Activated CD4-positive, alpha-beta T cell treated with anti-CD3 and anti-CD28 coated beads, Interleukin-2, amount 10 ng/mL, durations not matched to agents 7 days and 5 days (primary cell): ENCODE measurements at places on chromosomes 2 and 18.

DNA sequence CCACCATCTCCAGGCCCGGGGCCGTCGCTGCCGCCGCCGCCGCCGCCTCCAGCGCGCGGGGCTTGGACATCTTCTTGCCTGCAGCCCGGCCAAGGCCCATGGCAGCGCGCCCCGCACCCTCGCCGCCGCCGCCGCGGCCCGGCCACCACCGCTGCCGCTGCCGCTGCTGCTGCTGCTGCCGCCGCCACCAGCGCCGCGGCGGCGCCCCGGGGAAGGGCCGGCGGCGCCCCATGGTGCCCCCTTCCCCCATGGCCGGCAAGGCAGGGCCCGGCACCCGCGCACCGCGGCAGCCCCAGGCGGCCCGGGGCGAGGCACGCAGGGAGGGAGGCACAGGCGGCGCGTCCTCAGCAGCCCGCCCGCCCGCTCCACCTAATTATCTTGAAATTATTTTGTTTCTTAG, 3057.4 kb downstream of the RPIA start:
- DNase-seq, result no peak

- DNase-seq, result peak; percentile 88
Observed at GRCh38 chr2:43426305-43427031, 169.4 kb downstream of the THADA start.

DNA sequence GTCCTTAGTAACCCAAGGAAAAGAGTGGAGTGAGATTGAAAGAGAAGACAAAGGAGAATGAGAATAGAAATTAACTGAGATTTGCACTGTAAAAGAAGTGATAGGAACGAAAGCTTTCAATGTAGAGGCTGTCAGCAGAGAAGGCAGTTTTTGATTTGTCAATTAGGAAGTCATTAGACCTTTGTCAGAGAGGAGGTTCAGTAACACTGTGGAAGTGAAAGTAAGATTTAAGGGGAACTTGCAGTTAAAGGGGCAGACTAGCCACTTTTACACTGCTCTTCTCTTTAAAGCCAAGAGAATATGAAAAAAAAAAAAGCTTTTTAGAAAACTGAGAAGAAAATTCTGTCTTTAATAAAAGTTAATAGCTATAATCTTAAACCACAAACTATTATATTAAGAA, 11.5 kb upstream of the KYNU start:
- DNase-seq, result no peak

DNA sequence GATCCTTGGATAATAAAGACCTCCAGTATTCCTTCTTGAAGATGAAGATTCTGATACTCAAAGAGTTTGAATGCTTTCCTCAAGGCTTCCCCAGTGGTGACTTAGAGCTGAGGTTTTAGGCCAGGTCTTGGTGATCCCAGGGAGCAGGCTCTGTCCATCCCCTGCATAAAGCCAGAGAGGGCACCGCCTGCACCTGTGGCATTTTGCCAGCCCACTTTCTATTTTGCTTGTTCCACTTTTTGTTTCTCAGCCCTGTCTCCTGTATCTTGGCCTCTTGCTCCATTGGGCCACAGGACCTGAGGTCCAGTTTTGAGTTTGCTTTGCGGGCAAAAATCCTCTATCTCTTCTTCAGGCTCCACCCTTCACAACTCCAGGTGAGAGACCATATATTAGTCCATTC, 6.7 kb upstream of the SCYGR1 start:
- DNase-seq, result no peak

DNA sequence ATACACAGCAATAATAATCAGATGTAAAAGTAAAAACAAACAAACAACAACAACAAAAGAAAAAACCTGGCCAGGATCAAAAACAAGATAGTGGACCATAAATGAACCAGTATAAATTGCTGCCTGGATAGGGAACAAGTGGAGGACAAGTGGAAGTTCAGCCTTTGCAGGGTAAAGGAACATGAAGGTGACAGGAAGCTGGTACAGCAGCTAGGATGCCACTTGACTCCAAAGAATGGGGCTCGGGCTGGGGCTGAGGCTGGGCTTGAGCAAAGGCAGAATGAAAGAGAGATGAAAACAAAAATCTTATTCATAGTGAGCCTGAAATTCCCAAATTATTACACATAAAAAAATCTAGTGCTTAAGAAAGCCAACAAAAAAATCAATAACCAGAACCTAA, 146.5 kb downstream of the CDH2 start:
- no peak for DNase-seq

- peak; percentile 47 for DNase-seq
Observed at GRCh38 chr2:75064691-75065396, 106.4 kb downstream of the POLE4 start.

GRCh38 chr2:168948621-168949212, 47.6 kb downstream of the G6PC2 start:
- DNase-seq, result no peak

DNA sequence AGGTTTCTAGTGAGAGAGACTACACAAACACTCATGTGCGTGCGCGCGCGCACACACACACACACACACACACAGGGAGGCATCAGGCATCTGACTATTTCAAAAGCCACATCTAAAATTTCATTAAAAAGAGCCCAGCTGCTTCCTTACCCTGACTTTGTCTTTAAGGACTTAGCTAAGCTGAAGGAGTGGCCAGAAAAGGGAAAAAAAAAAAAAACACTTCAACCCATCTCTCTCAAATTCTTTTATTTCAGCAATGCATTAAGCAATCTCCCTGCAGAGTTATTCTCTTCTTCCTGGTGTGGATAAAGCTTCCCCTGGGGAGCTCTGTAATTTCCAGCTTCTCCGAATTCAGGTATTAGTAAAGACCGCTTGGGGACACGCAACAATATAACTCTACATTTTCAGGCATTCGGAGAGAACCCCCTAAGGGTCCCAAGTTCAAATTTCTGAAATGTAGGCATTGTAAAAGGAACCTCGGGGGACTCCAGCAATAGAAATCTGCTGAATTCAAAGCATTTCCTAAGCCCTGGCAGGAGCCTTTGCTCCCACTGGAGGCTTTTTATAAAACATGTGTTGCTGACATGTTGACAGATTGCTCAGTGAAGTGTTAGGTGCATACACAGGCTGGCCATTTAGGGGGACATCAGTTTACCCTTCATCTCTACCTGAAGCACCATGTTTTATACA, 67.0 kb downstream of the ZNF521 start:
- no peak for DNase-seq

GRCh38 chr2:191358325-191359025, 113.3 kb downstream of the MYO1B start:
- no peak for DNase-seq

- no peak for DNase-seq
Observed at GRCh38 chr18:6115710-6116109, 220.4 kb upstream of the TMEM200C start.
